Mammary epithelial cell (primary cell): ENCODE measurements at places on chromosomes 1 and 21.

DNA sequence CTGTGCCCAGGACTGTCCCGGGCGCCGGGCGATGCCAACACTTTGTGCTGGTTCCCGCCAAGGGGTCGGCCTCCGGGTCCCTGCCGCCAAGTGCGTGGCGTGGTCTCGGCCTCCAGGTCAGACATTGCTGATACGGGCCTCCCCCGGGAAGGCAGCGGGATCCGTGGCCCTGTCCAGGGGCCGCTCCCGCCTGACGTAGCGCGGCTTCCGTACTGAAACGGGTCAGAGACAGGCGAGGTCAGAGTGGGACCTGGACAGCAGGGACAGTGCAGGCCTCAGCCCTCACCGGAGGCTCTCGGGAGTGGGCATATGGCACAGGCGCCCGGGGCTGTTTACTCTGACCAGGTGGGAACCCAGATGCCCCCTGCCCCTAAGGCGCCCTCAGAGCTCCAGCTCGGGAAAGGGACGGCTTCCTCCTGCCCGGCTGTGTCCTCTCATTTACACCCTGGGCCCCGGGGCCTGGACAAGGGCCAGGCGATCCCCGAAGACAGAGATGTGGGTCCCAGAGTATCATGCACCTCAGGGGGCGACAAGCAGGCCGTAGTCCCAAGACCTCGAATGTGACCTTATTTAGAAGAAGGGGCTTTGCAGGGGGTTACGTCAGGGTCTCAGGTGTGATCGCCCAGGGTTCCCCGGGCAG, 8.8 kb upstream of the RNF223 start:
- DNase-seq = no peak

DNA sequence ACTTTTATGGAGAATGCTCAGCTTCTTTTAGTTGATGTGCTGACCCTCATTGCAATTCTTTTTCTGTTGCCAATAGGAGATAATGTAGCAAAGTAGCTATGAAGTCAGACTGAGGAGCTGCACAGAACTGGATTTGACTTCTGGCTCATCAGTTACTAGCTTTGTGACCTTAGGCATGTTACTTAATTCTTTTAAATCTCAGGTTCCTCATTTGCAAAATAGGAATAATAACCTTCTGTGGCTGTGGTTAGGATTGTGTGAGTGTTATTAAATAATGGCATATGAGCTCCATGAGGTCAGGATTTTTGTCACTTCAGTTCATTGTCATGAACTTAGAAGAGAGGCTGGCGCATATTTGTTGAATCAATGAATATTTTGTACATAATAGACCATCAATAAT, 237.6 kb upstream of the SGIP1 start:
- no peak for DNase-seq

GRCh38 chr21:29034678-29035077, 10.2 kb downstream of the USP16 start:
- no peak for DNase-seq

DNA sequence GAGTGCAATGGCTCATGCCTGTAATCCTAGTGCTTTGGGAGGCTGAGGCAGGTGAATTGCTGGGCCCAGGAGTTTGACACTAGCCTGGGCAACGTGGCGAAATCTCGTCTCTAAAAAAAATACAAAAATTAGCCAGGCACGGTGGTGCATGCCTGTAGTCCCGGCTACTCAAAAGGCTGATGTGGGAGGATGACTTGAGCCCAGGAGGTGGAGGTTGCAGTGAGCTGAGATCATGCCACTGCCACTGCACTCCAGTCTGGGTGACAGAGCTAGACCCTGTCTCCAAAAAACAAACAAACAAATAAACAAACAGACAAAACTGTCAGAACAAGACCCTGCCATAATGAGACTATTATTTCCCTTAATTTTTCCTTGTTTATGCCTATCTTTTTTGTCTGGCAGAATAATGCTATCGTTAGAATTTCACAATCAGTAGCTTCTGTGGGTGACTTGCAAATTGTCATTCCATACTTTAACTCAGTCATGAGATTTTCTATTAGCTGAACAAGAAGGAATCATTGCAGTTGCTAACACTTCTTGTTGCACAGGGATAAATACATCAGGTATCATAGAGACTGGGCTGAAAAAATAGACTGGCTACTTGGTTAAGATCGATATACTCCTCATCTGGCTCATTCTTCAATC, 7.5 kb upstream of the THEM4 start:
- DNase-seq = no peak

DNA sequence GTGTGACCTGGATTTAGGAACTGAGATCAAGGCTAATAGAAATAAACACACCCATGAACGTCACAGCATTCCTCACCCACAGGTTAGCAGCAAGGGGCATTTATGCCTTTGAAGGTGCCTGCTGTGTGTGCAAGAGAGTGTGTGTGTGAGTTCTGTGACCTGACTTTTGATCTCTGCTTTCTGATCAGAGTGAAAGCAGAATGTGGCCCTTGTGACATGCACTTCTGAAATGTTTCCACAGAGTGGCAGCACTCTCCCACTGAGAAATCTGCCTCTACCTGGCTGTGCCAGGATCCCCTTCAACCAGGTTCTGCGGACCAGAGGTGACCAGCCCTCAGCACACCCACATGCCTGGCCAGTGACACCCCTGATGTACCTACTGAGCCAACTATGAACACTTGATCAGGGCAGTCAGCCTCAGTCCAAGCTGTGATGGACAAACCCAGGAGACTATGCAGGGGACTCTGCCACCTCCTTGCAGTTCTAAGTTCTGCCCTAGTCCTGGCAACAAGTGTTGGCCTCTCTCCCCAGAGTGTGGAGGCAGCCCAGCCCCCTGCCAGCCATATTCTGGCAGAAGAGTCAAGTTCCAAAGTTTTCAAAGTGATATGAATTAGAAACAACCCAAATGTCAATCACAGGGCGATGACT, 41.0 kb downstream of the RXRG start:
- peak; percentile 25 for DNase-seq

DNA sequence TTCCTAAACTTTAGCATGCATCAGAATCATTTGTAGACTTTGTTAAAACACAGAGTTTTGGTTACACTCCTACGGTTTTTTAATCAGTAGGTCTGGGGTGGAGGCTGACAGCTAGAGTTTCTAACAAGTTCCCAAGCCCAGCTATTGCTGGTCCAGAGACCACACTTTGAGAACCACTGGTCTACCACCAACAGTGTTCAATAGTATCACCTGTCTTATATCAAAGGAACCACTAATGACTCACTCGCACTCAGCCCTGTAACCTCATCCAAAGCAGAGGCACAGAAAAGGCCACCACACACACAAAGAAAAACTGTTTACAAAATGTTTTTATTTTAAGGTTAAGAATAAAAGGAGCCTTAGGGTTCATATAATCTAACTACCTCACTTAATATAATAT, 68.7 kb downstream of the HIVEP3 start:
- peak; percentile 21 for DNase-seq

- DNase-seq = peak; percentile 40
Observed at GRCh38 chr1:175191659-175192058, 917 bp downstream of the KIAA0040 start.

DNA sequence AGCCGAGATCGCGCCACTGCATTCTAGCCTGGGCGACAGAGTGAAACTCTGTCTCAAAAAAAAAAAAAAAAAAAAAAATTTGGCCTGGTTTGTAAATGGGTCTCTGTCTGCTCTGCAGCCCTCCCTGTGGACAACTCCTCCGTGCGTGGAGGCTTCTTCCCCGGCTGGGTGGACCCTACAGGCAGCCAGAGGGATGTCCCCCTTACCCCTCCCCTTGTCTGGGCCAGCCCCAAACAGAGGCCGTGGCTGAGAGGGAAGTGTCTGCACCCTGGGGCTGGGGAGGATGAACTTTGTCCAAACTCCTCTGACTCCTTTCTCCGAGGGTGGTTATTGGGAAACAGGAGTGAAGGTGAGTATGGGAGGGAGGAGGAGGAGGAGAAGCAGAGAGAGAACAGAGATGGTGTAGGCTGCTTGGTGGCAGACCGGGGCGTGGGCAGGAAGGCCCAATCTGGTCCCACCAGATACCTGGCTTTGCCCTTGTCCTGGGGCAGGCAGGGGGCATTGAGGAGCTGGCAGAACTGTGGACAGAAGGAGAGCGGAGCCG, 61.3 kb downstream of the UBIAD1 start:
- DNase-seq = no peak

DNA sequence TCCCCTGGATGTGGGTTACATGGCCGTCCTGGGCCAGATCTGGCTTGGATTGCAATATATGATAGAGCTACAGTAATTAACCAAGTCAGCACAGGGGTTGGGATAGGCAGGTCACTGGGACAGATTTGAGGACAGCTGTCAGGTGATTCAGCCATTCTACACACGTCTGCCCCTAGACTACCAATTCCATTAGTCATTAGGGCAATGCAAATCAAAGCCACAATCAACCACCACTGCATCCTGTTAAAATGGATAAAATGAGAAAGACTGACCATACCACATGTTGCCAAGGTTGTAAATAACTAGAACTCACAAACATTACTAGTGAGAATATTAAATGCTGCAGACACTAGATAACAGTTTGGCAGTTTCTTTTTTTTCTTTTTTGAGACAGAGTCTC, 16.0 kb downstream of the C21orf58 start:
- peak; percentile 73 for DNase-seq

DNA sequence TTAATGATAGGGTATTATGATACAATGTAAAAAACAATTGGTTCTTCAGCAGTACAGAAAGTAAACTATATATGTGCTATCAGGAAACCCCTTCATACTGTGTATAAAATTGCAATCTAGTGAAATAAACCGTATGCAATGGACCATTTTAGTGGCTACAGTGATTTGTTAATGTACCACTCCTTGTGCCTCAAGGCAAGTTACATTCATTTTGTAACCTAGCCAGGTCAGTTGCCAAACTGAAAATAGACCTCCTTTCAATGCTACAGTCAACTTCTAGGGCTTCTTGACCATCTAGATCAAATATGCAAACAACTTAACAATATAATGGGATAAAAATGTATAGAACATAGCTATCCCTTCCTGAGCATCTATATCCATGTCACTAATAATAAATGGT, 52.0 kb upstream of the RAVER2 start:
- peak; percentile 9 for DNase-seq

GRCh38 chr1:232768793-232769192, 36.4 kb upstream of the MAP10 start:
- DNase-seq = no peak

DNA sequence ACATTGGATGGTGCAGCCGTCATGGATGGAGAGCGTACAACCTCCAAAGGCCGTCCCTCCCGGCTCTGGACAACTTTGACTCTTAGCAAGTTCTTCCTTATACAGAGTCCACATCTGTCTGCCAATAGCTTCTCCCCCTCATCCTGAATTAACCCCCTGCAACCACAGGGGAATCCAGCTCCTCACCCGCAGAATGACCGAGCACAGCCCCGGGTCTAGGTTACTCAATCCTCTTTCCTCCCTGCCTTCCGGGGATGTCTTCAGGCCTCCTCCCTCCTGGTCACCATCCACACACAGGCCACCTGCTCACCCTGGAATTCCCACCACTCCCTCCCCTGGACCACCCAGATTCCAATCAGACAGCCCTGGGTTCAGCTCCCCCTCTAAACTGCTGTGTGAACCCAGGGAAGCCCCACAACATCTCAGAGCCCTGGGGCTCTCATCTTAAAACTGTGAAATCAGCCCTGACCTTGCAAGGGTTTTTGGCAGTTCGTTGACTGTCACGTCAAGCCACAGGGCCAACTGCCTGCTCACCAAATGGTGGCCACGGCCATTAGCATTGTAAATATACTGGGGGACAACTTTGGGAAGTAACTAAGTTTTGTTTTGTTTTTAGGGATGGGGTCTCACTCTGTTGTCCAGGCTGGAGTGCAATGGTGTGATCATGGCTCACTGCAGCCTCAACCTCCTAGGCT, 54.2 kb downstream of the HSPG2 start:
- DNase-seq = no peak

GRCh38 chr1:222530852-222531251, 17.1 kb downstream of the HHIPL2 start:
- no peak for DNase-seq

DNA sequence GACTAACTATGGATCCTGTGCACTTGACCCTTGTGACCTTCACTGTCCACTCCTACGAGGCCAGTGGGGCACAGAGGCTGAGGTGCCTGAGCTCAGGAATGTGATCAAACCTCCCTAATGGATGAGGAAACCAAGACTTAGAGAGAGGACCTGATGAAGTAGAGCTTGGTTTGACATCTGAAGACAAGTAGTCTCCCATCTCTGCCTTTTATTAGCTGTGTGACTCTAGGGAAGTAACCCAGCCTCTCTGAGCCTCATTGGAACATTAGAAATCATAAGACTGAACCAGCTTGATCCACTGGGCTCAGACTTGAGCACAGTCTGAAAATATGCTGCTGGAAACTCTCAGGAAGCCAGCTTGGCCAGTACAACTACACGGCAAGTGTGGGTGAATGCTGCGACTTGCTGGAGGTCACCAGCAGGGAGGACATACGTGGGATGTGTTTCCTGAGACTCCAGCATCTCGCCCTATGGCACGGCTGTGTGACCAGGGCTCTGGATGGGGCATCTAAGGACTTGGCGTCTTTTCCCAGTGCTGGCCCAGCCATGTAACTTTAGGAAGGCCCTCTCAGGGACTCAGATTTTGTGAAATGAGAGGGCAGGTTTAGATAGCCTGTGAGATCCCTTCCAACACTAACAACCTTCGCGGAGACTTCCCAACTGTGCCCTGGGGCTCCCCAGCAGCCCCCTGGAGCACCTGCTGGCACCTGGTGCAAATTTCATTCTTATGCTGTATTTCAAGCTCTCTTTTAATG, 10.5 kb downstream of the CDCP2 start:
- no peak for DNase-seq

DNA sequence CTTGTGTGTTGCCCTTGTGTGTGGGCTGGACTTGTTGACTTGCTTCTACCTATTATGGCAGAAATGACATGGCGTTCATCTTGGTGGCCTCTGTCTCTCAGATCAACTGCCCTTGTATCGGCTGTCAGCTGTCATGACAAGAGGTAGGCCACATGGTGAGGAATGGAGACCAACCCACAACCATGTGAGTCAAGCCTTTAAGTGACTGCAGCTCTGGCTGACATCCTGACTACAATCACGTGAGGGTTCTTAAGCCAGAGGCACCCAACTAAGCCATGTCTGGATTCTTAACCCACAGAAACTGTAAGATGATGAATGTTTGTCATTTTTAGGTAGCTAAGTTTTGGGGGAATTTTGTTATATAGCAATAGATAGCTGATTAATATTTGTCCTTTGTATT, 82.1 kb downstream of the KCND3 start:
- peak; percentile 5 for DNase-seq

DNA sequence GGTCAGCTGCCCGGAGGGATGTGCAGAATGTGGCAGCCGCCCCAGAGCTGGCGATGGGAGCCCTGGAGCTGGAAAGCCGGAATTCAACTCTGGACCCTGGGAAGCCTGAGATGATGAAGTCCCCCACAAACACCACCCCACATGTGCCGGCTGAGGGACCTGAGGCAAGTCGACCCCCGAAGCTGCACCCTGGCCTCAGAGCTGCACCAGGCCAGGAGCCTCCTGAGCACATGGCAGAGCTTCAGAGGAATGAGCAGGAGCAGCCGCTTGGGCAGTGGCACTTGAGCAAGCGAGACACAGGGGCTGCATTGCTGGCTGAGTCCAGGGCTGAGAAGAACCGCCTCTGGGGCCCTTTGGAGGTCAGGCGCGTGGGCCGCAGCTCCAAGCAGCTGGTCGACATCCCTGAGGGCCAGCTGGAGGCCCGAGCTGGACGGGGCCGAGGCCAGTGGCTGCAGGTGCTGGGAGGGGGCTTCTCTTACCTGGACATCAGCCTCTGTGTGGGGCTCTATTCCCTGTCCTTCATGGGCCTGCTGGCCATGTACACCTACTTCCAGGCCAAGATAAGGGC, 33.5 kb upstream of the LHX4 start:
- no peak for DNase-seq
